ENCODE measurements at places on chromosomes 6 and 20.

DNA sequence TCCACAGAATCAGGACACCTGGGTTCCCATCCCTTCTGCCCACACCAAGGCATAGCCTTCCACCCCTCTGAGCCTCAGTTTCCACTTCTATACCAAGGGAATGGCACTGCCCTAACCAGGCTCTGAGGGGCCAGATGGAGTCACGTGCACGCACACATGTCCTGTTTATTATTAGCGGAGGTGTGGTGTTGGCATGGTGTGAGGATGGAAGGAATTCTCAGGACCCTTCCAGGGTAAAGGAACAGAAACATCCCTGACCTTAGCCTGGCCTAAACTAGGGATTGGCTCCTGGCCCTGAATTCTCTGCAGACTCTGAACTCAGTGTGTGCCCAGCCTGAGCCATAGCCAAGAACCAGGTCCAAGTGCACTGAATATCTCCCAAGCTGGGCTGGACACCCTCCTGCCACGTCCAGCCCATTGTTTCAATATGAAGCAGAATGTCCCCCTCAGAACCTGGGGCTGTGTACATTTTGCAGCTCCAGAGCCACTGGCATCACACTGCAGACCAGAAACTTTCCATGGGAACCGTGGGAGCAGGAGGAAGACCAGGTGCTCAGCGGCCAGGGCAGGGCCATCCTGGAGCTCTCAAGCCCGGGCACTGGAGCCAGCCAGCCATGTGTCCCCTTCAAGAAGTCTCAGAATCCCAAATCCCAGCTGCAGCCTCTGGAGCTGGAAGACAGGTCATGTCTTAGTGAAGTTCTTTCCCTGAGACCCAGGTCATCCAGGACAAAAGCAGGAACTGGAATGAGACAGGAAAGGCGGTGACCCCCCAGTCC lies 208.4 kb downstream of the ANKRD60 start:
- H3K27me3 ChIP-seq = peaks cover 40% of the 10 kb centered on the region
- no peak overlapping the region for H3K27ac ChIP-seq
- no peak for DNase-seq
- H3K4me3 ChIP-seq = no peak overlapping the region
- H3K4me1 ChIP-seq = no peaks in the 10 kb centered on the region

DNA sequence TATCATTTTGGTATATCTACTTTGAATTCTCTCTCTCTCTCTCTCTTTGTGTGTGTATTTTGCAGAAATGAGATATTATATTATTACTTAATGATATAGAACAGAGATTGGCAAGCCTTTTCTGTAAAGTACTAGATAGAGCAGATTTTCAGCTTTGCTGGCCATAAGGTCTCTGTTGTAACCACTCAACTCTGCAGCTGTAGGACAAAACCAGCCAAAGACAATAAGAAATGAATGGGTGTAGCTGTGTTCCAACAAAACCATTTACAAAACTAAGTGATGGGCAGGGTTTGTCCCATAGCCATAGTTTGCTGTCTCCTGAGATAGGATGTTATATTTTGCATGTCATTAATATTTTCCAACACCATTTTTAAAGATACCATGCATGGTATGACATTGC lies 91.2 kb upstream of the TSHZ2 start:
- no peaks in the 10 kb centered on the region for H3K4me1 ChIP-seq
- peaks cover 10% of the 10 kb centered on the region for H3K27me3 ChIP-seq
- DNase-seq = no peak

GRCh38 chr6:136927292-136927691 lies 5.2 kb downstream of the SLC35D3 start:
- H3K4me1 ChIP-seq = peaks cover 10% of the 10 kb centered on the region
- H3K27me3 ChIP-seq = peaks cover 59% of the 10 kb centered on the region
- peaks cover 8% of the 10 kb centered on the region for H3K36me3 ChIP-seq
- DNase-seq = no peak
- H3K27ac ChIP-seq = no peak overlapping the region

- H3K4me3 ChIP-seq = no peak overlapping the region
- no peak overlapping the region for H3K27ac ChIP-seq
- peaks cover 19% of the 10 kb centered on the region for H3K27me3 ChIP-seq
- H3K36me3 ChIP-seq = no peaks in the 10 kb centered on the region
Observed at GRCh38 chr6:54071821-54072340, 39.4 kb upstream of the MLIP start.

DNA sequence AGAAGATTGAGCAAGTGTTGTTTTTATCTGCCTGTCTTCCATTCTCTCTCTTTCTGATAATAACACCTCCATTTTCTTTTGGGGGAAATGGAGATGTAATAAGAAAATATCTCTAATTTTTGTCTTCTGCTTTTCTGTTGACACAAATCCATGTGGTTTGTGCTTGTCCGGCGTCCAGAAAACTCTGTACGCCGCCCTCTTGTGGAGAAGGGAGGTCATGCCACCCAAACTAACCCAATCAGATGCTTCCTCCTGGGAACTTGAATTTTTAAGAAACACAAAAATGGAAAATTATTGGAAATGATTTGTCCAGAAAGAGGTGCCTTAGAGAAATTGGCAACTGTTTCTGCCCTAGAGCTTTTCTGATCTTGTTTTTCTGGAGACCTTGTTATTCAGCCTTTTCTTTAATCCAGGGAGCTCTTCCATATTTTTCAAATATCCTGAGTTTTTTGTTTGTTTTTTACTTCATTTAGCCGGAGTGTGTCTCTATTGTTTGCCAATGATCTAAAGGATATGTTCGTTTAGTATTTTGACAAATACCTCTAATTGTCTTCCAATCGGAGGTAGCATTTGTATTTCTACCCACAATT lies 17.8 kb upstream of the FNDC1 start:
- no peaks in the 10 kb centered on the region for H3K36me3 ChIP-seq
- no peak for DNase-seq
- peaks cover 26% of the 10 kb centered on the region for H3K27me3 ChIP-seq
- peaks cover 3% of the 10 kb centered on the region for H3K4me1 ChIP-seq
